ENCODE measurements at places on chromosomes 7 and 10.

- no peak for DNase-seq
Observed at GRCh38 chr7:55476852-55477780, 95.2 kb downstream of the VOPP1 start.

DNA sequence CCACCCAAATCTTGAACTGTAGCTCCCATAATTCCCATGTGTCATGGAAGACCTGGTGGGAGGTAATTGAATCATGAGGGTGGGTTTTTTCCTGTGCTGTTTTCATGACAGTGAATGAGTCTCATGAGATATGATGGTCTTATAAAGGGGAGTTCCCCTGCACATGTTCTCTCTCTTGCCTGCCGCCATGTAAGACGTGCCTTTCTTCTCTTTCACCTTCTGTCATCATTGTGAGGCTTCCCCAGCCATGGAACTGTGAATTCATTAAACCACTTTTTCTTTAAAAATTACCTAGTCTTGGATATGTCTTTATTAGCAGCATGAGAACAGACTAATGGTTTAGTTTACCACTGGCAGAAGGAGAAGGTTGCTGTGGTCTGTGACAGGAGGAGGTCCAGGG is 111.5 kb upstream of the RAB18 start:
- DNase-seq, result no peak

DNA sequence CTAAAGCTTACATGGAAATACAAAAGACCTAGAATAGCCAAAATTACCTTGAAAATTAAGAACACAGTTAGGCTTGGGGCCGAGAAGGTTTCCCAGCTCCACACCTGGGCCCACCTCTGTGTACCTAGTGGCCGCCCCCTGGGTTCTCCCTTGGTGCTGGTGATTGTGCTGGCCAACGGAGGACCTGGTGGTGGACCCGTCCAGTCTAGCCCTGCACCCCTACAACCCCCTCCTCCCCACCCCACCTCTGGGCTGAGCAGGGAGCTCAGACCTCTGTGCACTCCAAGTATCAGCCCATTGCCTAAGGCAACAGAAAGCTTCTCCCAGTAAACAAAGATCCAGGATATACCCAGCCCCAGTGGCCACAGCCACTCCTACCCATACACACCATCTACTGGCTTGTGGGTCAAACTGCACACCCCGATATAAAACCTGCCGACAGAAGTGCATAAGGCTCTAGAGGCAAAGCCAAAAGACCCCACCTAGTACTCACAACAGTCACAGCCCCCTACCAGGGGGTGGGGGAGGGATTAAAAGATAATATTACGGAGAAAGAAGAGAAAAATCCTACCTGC is 105.0 kb upstream of the DIP2C start:
- DNase-seq, result no peak

DNA sequence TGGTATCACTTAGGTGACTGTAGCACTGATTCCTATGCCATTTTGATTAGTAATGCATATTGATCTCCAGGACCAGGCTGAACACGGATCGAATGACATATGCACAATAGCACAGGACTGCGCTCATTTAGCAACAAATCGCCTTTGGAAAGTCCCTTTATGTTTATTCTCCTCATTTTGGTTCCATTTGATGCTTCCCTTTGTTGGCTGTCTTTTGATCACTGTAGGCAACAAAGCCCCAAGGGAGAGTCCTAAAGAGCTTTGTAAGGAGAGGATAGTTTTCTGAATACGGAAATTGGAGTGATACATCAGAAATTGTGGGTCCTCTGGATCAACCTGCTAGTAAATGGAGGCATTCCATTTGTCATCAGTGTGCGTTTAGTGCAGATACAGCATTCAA is 1111.4 kb downstream of the SORCS1 start:
- no peak for DNase-seq

DNA sequence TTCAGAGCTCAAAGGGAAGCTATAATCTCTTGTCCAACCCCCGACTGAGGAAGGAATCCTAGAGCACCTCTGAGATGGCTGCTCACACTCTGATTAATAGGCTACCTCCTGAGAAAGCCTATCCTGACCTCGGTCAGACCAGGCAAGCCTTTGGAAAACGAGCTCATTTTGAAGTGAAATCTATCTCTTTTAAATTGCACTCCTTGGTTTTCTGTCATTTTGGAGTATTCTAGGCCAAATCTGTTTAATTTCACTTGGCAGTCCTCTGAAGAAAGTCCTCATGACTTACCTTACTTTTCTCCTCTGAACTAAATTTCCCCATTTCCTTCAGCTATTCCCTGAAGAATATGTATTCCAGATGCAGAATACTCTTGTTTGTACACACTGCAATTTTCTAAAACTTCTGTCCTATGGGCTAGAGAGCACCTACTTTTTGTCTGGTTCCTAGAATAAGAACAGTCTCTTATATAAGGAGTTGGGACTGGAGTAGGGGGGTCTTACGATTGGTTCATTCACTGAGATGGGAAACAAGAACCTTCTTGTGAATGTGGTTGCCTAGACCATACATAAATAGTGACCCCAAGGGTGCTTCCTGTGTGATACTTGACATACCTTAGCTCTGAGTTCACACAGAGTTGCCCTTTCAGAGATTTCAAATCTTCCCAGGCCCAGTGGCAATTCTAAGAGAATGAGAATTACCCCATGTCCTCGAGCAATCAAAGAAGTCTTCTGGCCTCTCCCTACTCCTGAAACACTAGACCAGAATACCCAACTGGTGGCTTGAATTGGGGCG is 31.9 kb upstream of the HPS1 start:
- no peak for DNase-seq

DNA sequence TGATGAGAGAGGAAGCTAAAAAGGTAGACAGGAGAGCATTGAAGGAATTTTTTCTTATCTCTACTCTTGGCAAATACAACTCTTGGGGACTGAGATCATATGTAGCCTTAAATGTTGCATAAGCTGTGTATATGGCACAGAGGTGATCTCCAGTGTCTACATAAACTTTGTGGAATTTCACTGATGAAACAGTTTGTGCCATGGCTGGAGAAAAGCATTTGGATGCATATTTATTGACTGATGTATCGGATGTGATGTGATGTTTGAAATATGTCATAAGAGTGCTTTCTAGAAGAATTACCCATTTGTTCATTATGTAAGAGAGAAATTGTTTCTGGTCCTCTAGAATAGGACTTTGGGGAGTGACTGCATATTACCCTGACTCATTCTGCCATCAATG is 244.9 kb upstream of the LRRTM3 start:
- no peak for DNase-seq

DNA sequence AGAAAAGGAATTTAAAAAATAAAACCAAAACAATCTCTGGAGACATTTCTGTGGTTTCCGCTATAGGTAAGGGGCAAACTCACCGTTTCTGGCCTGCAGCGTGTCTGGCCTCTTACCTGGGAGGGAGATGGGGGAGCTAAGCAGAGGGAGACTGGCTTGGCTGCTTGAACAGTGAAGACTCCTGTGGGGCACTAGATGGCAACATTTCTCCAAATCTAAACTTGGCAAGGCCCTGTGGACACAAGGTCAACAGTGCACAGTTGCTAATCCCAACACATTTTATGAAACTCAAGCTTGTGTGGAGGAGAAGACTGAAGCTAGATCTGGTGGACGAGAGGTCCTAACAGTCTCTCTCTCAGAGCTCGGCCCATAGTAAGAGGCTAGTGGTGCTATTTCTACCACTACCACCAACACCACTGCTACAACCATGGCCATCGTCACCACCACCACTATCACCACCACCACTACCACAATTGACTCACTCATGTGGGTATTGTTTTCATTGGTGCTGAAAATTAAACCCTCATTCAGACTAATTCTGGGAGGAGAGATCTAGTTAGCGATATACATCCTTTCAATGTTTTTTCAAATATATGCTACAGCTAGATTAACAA is 28.4 kb upstream of the CDHR3 start:
- DNase-seq, result peak; percentile 28

DNA sequence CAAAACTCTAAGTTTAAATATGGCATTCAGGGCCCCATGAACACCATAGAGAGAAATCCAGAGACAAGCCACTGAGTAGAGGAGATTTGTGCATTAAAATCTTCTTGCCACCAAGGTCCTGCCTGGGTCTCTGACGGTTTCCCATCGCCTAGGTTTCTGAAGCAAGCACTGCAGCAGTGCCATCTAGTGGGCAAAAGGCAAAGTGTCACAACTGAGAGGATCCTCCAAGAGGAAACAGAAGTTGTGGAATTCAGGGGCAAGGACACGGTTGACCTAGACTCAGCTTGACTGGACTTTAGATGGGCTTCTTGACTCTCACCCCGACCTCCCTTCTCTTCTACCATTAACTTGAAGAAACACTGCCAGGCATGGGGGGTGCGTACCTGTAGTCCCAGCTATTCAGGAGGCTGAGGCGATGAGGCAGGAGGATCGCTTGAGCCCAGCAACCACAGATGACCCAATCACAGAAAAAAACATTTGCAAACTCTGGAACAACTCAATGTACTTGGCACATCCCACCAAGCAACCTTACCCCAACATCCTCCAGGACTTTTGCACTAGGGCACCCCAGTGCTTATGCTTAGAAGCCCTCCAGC is 604.1 kb downstream of the GALNT17 start:
- DNase-seq, result peak; percentile 28

GRCh38 chr7:21414795-21415393 is 13.0 kb upstream of the SP4 start:
- no peak for DNase-seq

- DNase-seq, result no peak
Observed at GRCh38 chr10:19595212-19595845, 220.9 kb upstream of the PLXDC2 start.

DNA sequence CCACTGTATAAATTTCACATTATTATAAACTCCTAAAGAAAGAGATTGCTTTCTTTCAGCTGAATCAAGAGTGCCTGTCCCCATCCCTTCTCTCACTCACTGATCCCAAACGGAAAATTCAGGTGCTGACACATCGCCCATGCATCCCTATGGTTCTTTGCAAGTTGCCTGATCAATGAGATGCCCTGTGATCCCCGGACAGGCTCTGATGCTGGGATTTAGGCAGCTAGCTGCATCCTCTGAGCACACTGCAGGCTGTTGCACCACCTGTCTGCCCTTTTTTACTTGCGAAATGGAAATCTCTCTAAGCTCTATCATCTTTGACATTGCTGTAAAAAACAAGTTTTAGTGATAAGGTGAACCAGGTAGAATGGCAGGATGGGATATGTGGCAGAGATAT is 456.5 kb downstream of the GATA3 start:
- no peak for DNase-seq

DNA sequence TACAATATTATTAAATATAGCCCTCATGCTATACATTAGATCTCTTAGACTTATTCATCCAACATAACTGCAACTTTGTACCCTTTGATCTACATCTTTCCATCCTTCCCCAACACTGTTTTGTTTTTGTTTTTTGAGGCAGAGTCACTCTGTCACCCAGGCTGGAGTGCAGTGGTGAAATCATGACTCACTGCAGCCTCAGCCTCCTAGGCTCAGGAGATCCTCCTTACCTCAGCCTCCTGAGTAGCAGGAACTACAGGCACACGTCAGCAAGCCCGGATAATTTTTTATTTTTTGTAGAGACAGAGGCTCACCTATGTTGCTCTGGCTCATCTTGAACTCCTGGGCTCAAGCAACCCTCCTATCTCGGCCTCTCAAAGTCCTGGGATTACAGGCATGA is 53.3 kb downstream of the NT5C2 start:
- no peak for DNase-seq

DNA sequence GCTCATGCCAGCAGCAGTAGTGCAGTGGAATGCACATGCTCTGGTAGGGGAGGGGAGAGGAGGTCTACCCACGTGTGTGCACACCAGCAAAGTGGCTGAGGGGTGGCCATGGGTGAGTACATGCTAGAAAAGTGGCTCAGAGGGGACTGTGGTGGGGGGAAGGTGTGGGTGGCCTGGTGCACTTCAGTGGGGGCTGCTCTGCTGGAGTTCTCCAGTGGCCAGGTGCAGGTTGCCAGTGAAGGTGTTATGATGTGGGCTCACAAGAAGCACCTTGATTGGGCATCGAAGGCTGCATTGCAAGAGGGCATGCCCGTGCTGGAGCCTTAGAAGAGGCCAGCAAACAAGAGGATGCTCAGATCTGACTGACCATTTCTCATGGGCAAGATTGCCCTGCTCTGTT is 613.6 kb upstream of the PHF14 start:
- DNase-seq, result no peak

GRCh38 chr10:1412531-1413189 is 324.7 kb downstream of the ADARB2 start:
- DNase-seq, result no peak

- no peak for DNase-seq
Observed at GRCh38 chr10:98461500-98461842, 14.7 kb upstream of the HPS1 start.

- peak; percentile 89 for DNase-seq
Observed at GRCh38 chr10:33291053-33291592, 43.3 kb downstream of the NRP1 start.

- DNase-seq, result no peak
Observed at GRCh38 chr10:60677531-60678129, 100.6 kb upstream of the CDK1 start.

DNA sequence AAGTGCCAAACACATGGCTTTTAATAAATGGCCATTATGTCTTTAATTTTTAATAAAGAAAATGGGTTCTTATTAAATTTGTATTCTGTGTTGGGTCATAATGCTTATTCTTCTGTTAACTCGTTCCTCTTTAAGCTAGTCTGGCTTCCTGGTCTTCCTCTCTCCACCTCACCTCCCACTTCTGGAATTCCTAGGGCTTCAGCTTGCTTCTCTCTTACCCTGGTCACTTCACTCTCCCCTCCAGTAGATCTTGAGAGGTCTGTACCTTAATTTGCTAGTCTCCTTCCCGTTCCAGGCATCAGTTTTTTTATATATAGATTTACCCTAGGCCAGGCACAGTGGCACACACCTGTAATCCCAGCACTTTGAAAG is 111.2 kb downstream of the RALA start:
- no peak for DNase-seq

DNA sequence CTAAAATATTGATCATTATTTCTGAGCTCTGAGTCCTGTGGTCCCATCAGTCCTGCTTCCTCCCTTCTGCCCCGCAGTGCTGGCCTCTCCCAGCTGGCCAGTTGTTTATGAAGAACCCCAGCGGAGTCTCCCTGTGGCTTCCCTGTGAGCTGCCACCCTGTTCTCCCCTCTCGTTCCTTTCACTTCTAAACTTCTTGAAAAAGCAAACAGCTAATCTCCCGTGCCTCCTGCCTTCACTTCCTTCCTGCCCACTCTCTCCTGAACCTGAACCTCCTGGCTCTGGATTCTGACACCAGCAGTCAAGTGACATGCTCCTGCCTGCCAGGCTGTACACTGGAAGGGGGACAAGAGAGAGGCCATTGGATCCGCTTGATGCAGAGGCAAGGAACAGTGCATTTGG is 63.7 kb upstream of the ZPBP start:
- no peak for DNase-seq

DNA sequence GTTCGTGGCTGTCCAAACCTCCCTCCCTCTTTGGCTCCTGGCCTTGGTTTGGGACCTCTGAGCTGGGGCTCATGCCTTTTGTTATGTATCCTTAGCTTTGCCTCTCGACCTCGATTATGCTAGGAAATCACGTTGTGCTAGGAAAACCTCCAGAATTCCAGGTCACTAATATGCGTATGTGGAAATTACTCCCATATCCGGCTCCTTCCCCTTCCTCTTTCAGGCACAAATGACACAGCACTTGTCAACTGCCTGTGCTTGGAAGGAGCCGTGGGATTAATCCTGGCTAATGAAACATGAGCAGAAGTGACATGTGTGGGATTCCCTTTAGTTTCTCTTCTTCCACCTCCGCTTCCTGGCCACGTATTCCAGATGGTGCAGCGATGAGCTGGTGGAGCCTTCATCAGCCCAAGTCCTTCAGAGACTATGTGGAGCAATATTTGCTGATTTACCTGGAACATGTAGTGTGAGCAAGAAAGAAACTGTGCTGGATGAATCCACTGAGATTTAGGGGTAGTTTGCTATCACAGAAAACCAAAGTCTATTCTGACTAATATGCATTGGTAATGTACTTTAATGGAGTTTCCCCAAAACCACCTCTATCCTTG is 149.2 kb downstream of the REEP3 start:
- DNase-seq, result no peak
